PC-9 (cell line): ENCODE measurements at places on chromosomes 11 and 22. TPM values are rescaled to one million over a fixed set of nuclear protein-coding genes. Genes with fewer than 3 reads are reported as not detected.
A peak's percentile ranks its signal among the peaks of the same experiment; 100 is the strongest.

OR2AT4 gene
- total RNA-seq, result 0.11 TPM in 1 of 2 replicates, not detected in the other

AP5B1 gene
- 20.8 and 28.0 TPM in 2 replicates for total RNA-seq

CSF2RB gene
- not detected in 2 replicates for total RNA-seq

FAM180B gene
- total RNA-seq, result not detected in 2 replicates

PPM1F gene
- total RNA-seq, result 20.6 and 22.1 TPM in 2 replicates

CD3E gene
- not detected in 2 replicates for total RNA-seq

WNT11 gene
- 3.2 TPM in 1 of 2 replicates, not detected in the other for total RNA-seq

DNA sequence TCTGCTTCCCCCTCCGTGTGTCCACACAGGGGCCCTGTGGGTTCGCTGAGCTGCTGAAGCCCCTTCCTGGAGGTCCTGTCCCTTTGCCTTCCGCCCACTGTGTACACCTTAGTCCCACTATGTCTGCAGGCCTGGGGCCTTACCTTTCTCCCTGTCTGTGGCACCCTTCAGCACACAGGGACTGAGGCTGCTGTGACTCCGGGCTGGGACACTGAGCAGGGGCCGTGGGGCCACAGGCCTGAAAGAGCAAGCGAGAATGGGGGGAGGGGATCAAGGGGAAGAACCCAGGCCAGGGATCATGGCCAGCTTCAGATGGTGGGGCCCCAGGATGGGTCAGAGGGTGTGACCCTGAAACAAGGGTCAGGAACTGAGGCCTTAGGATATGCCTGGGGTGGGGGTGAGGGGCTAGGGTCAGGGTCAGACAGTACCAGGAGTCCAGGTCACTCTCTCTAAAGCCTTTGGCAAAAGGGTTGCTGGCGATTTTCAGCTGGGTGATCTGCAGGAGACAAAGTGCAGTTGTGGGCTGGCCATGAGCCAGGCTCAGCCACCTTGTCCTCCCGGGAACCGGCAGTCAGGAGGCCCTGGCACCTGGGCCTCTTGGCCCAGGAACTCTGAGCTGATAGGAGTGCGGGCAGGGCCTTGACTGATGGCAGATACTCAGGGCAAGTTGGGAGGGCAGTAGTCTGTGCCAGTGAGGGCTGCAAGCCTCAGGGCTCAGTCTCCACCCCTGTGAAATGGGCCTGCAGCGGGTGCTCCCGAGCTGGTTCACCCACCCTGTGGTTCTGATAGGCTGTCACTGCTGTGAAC is 2.6 kb upstream of the NUDT8 start:
- peaks cover 8% of the 10 kb centered on the region for H3K4me1 ChIP-seq
- H3K27me3 ChIP-seq, result no peaks in the 10 kb centered on the region
- no peak for DNase-seq
- H3K36me3 ChIP-seq, result no peaks in the 10 kb centered on the region
- H3K4me3 ChIP-seq, result no peak overlapping the region
- no peak overlapping the region for H3K27ac ChIP-seq

- H3K27me3 ChIP-seq, result no peaks in the 10 kb centered on the region
- no peak overlapping the region for H3K27ac ChIP-seq
- DNase-seq, result no peak
- H3K4me3 ChIP-seq, result no peak overlapping the region
Measured at GRCh38 chr11:5257296-5257695, 2.7 kb upstream of the HBG2 start.

DNA sequence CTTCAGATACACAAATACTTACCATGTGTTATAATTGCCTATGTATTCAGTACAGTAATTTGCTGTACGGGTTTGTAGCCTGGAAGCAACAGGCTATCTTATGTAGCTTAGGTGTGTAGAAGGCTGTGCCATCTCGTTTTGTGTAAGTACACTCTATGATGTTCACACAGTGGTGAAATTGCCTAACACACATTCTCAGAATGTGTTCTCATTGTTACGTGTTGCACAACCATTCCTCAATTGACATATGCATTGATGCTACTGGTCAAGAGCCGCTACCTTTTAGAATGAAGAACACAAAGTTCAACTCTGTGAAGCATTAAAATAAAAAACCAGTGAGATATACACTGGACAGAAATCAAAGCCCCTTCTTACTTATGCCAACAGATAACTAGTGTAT is 26.7 kb downstream of the SVIP start:
- H3K27me3 ChIP-seq, result no peaks in the 10 kb centered on the region
- no peak overlapping the region for H3K27ac ChIP-seq
- H3K4me1 ChIP-seq, result no peaks in the 10 kb centered on the region
- DNase-seq, result no peak

GRCh38 chr11:44564670-44565210 is 723 bp upstream of the CD82 start:
- H3K4me3 ChIP-seq, result peak overlapping the region; percentile 58
- no peaks in the 10 kb centered on the region for H3K27me3 ChIP-seq
- peak; percentile 76 for DNase-seq
- peak overlapping the region; percentile 75 for H3K27ac ChIP-seq
- no peaks in the 10 kb centered on the region for H3K36me3 ChIP-seq

DNA sequence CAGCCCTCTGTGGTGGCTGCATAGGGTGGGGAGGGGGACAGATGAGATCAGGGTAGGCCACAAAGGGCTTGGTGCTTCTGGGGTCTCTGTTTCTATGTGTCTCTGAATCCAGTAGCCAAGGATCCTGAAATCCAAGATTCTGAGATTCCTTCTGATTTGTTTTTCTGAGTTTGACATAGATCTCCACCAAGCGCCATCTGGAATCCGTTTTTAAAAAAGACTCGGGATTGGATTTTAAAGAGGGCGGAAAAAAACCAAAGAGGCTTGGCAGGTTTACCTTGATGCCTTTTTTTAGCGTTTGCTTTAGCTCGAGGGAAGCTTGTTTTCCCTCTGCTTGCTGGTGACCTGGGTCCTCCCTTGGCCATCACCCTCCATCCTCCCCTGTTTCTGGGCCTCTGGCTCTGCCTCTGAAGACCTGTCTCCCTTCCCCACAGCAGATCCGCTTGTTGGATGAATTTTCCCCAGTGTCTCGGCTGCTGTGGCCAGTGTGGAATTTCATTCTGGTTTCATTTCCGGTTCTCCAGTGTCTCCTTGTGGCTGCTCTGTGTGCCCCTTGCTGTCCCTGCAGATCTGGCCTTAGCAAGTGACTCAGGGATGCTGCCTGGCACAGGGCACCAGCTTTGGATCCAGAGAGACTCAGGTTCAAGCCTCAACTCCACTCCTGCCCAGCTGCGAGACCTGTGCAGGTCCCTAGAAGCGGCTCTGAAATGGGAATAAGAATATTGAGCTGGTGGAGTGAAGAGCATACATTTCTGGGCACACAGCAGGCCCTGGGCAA is 15.1 kb downstream of the SYNGR1 start:
- H3K4me1 ChIP-seq, result peaks cover 24% of the 10 kb centered on the region
- no peaks in the 10 kb centered on the region for H3K27me3 ChIP-seq
- DNase-seq, result no peak
- H3K36me3 ChIP-seq, result no peaks in the 10 kb centered on the region

- no peak overlapping the region for H3K4me3 ChIP-seq
- H3K27ac ChIP-seq, result no peak overlapping the region
- no peaks in the 10 kb centered on the region for H3K36me3 ChIP-seq
- DNase-seq, result no peak
- H3K27me3 ChIP-seq, result no peaks in the 10 kb centered on the region
- H3K4me1 ChIP-seq, result no peaks in the 10 kb centered on the region
Measured at GRCh38 chr11:6405846-6406245, 13.0 kb downstream of the APBB1 start.

GRCh38 chr11:93492464-93493251 is 50.5 kb downstream of the SMCO4 start:
- no peak overlapping the region for H3K27ac ChIP-seq
- no peaks in the 10 kb centered on the region for H3K36me3 ChIP-seq
- H3K27me3 ChIP-seq, result no peaks in the 10 kb centered on the region
- no peaks in the 10 kb centered on the region for H3K4me1 ChIP-seq
- no peak for DNase-seq
- no peak overlapping the region for H3K4me3 ChIP-seq

DNA sequence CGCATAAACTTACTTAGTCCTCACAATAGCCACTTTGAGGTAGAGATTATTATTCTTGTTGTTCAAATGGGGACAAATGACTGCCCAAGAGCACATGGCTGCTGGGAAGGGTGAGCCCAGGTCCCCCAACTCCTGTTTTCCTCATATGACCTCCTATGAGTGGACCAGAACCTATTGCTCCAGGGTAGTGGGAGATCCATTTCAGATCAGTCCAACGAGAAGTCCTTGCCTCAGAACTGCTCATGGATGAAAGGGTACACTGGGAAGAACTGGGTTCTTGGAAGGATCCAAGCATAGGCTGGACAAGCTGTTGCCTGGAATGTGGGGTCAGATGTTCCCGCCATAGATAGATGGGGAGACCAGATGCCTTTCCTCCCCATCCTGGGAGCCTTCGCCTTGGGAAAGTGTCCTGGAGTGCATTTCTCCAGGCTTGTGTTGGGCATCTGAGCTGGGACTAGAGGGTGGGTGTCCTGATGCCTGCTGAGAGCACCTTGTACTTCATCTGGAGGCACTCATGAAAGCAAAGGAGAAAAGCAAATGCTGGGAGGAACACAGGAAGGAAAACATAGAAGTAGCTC is 146.3 kb upstream of the B3GAT1 start:
- H3K27me3 ChIP-seq, result peaks cover 11% of the 10 kb centered on the region; the same call in 1 of the 2 replicates
- H3K27ac ChIP-seq, result no peak overlapping the region
- no peak overlapping the region for H3K4me3 ChIP-seq
- no peaks in the 10 kb centered on the region for H3K4me1 ChIP-seq
- H3K36me3 ChIP-seq, result no peaks in the 10 kb centered on the region

DNA sequence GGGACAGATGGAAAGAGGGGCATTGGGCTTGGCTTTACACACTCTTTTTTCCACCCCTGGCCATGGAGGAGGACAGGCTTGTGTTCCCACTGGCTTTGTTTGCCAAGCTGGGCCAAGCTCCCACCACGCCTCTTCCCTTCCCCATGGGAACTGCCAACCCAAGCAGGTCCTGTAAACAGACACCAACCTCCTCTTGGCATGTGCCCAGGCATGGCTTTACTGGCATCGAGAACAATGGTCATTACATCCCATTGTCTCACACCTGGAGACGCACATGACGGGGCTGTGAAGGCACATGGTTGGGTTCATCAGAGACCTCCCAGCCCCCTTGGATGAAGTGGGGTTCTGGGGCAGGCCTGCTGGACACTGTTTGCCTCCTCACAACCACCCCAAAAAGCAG is 11.7 kb downstream of the SEC14L3 start:
- no peaks in the 10 kb centered on the region for H3K4me1 ChIP-seq
- H3K27me3 ChIP-seq, result no peaks in the 10 kb centered on the region
- peak; percentile 12 for DNase-seq
- H3K36me3 ChIP-seq, result no peaks in the 10 kb centered on the region
